Fibroblast of skin of right quadriceps (primary cell): ENCODE measurements at places on chromosomes 2 and 18.

DNA sequence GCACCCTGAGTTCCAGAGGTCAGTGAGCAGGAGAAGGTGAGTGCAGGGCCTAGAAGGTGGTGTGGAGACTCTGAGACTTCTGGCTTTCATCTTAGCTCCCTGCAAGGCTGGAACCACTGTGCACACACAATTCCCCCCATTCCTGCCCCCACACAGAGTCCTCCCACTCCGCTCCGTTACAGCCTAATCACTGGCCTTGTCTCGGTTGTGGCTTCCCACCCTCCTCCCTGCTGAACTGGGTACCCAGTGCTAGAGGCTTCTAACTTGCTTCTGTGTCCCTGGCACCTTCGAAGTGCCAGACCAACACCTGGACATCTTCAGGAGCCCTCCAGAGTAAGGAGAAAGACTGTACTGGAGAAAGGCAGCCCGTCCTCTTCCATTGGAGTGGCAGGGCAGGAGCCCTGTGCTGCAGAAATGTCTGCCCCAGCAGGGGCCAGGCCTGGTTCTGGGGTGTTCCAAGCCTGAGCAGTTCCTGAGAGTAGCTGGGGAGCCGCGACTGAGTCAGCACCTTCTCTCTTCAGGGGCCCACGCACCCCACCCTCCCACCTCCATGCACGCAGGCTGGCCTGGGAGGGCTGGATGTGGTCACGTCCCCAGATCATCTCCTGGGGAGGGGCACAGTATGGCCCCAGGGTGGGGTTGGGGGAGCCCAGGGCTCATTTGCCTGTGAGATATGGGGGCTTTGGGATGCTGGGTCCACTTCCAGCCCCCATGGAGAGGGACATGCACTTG lies 23.4 kb downstream of the CROCC2 start:
- DNase-seq, result no peak

DNA sequence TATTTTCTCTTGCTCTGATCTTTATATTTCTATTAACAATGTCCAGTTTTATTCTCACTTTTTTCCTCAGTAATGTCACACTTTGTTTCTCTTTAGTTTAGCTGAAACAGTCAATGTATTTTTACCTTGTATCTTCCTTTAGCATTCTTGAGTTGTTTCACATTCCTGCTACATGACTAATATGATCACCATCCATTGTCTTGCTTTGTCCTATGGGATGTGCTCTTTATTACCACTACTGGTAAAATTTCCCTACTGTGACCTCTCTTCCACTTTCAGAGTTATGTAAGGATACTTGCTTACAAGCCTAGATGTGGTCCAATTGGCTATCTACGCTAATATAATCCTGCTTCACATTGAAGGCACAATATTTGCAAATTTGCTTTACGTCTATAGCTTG lies 457.9 kb downstream of the PIK3C3 start:
- DNase-seq, result peak; percentile 2

DNA sequence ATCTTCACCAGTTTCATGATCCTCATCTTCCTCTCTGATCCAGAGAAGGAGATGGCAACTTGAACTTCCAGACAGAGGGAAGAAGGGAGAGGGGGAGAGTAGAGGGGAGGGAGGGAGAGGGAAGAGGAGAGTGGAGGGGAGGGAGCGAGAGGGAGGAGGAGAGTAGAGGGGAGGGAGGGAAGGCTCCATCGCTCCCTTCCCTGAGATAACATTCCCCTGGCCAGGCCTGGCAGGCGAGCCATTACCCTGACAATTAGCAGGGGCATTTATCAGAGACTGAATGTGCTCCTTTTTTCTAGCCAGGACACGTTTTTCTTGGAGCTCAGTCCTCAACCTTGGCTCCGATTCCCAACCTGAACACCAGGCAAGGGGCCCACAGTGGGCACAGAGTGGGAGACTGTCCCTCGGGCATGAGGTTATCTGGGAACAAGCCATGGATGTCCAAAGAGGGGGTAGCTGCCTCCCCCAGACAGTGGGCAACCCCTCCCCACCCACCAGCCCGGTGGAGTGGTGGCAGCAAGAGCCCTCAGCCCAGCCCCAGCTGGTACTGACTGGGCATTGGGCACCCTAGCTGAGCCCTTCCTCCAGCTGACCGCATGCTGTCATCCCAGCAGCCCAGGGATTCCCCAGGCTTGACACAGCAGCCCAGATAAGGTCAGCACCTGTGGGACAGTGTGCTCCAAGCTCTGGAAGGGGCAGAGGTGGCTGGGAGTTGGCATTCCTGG lies 81.8 kb downstream of the TNS1 start:
- peak; percentile 52 for DNase-seq

DNA sequence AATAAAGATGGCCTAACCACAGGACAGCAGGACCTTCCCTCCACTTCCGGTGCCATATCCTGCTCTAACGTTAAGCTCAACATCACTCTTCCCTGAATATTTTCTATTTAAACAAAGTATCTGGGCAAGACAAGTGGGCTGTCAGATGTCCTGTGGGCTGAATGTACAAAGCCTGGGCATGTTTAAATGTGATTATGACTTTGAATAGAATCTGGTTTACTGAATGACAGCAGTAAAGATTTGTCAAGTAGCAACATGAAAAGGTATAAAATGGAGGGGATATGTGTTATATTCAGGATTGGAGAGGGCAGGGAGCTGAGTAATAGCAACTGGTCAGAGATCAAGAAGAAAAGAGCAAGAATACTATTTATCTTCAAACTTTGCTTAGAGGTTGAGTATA lies 540.9 kb downstream of the NRXN1 start:
- no peak for DNase-seq

DNA sequence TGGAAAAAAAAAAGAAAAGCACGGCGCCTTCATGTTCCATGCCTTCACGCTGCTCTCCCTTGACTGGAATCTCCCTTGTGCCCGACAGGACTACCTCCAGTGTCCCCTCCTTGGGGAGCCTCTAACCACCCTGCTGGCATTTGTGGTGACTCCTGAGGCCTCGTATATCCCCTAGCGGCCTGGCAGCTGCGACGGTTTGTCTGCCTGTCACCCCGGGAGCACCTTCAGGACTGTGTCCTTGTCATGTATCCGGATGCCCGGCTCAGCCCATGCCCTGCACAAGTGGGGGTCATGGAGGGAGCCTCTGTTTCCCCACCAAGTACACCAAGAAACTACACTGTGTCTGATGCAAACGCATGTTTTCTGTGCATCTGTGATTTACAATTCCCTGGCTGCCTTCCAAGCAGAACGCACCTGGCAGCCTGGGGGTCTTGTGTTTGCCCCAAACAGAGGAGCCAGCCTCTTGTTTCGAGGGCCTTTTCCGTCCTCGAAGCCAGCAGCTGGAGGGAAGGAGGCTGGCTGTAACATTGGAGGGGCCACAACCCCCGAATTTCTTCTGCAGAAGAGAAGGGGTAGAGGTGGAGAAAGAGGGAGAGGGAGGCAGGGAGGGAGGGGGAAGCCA lies 18.9 kb downstream of the TWIST2 start:
- DNase-seq, result no peak

GRCh38 chr2:74843899-74844298 lies 10.0 kb downstream of the HK2 start:
- peak; percentile 72 for DNase-seq

DNA sequence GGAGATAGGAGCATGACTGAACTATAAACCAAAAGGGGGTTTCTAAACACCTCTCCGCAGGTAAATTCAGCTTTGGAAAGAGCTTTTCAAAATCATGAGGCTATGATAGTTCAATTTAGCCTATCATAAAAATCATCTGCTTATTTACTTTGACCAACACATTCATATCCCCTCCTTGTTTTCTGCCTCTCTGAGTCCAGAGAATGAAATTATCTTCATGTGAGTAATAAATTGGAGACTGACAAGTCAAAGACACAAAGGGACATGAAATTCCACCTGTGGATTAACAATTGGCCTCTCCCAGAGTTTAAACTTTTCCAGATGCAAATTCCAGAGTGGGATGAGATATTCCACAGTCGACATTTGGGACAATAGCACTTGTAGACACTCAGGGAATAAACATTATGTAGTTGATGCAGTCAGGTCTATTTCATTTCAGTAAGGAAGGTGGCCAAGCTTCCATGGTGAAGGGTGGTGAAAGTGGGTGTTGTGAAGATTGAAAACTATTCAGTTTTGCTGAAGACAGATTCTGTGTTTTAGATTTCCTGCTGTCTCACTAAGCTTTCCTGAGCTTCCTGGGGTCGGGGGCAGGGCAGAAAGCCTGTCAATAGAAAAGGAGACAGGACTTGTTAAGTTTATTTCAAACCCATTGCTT lies 84.7 kb downstream of the CDC42EP3 start:
- DNase-seq, result peak; percentile 55

DNA sequence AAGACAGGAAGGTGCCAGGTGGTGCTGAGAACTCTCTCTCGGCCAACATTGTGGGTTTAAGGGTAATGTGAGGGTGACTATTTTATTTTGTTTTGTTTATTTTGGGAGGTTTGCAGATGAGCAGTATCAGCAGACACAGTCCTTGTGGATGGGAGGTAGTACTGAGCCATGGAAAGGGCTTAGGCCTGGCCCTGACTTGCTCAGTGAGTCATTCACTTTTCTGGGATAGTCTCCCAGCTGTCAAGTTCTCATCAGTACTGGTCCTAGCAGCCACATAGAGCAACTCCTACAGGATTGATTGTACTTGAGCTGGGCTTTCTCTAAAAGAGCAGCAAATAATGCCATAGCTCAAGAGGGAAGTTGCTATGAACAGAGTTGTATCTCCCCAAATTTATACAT lies 175.2 kb downstream of the LOXHD1 start:
- DNase-seq, result no peak

DNA sequence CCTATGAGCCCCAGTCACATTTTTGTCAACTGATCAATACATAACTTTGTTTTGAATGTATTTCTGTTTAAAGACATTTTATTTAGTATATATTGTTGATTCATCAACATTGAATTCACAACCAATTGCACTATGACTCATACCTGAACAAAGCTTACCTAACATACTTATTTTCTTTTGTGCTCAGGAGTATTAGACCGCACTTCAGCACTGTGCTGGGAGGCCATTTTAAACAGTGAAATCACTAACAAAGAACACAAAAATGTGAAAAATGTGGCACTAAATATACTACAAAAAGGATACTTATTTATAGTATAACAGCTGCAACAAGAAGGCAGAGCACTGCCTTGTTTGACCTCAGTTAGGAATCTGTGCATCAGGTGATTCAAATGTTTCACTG lies 12.4 kb upstream of the IFIH1 start:
- no peak for DNase-seq

GRCh38 chr2:106030287-106031268 lies 163.5 kb downstream of the UXS1 start:
- DNase-seq, result peak; percentile 94

- DNase-seq, result no peak
Measured at GRCh38 chr18:77052297-77052982, 80.1 kb downstream of the MBP start.

DNA sequence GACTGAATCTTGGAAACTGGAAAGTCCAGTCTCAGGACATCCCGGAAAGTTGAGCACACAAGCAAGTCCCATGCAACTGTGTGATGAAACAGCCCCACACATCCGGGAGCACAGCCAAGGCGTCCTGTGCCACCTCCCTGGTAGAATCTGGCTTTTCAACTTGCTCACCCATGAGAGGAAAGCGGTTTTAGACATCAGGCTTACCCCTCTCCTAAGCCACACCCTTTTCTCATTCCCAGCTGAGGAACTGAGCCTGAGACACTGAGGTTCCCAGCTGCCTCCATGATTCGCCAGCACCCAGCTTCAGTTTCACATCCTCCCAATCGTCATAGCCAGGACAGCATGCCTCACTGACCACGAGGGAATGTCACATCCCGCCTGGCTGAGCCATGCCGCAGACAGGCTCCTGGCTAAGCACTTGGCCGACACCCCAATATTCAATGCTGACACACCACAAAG lies 60.3 kb downstream of the STEAP3 start:
- peak; percentile 86 for DNase-seq

GRCh38 chr2:191451116-191451515 lies 205.9 kb downstream of the MYO1B start:
- DNase-seq, result no peak

GRCh38 chr2:19552270-19552669 lies 193.8 kb upstream of the OSR1 start:
- DNase-seq, result no peak

DNA sequence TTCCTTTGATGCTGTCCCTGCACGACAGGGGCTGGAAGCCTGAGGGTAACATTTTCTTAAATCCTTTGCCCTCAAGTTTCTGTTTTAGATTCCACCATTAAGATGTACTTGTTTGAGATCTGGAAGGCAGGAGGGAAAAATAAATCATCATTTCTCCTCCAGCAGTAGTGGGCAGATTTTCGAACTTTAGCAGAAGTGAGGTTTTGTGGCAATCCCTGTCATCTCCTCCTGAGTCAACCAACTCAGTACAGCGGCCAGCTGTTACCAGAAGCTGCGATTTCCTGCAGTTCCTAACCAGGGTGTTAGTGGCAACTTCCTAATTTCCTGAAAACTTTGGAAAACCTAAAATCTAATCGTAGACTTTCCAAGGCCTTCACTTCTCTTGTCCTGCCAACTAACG lies 517.2 kb upstream of the ACVR2A start:
- DNase-seq, result no peak

DNA sequence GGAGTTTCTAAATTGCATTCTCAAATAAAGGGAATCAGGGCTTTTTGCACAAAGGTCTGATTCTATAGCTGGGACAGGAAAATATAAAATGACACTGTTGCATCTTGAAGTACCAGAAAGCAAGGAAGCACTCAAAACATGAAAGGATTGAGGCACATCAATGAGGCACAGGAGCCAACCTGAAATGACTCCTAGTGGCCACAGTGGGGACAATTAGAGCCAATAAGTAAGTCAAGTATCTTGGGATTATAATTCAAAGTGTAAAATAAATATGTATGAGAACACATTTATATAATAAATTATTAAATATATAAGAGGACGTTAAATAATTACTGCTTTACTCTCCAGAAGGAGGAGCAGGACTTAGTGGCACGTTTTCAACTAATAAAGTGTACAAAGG lies 1259.5 kb upstream of the CDH2 start:
- DNase-seq, result no peak

DNA sequence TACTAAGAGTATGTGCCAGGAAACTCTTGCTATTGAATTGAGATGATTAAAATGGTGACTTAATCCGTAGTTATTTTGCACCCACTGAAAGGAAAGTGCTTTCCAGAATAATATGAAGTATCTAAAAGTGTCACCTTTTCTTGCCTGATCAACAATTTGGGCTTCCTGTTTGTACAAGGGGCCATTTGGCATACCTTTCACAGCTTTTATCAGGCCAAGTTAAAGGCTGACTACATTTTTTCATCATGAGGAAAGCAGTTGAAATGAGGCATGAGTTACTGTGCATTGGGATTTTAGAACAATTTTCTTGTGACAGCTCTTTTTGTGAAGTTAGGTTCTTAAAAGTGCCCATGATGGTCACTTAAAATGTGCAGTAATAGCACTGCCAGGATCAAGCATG lies 11.2 kb downstream of the TSN start:
- no peak for DNase-seq

GRCh38 chr18:45037618-45038017 lies 356.9 kb downstream of the SETBP1 start:
- DNase-seq, result peak; percentile 34

DNA sequence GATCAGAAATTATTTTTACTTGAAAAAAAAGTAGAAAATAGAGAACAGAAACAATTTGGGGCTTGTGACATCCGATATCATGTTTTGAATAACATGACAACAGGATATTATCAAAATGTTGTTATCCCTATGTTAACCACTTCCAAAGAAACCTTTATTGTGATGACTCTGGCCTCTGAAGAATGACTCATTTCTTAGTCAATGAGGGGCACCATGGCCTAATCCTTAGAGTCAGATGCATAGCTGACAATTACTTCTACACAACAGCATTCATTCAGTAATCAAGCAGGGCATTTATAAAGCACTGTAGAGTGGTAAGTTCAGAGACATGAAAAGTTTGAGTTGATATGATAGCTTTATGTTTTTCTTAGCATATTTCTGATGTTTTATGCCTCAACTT lies 703.0 kb downstream of the RNF144A start:
- DNase-seq, result peak; percentile 48
